ENCODE measurements at places on chromosomes 3 and 15.

DNA sequence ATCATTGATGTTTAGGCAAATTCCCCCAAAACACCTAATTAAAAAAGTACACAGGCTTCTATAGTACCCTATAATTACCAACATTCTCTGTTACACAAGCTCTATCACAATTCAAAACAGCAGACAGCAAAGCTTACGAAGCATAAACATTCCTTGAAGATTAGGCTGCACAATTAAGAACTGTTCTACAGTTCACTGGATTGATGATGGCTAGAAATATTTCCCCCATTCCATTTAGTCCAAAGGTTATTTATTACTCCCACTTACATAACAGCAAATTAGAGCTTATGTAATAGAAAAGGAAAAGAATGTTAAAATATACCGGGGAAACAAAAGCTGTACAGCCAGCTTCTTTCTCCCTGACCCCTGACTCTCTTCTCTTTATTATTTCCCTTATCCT, 49.3 kb downstream of the UACA start:
- no peak for DNase-seq

DNA sequence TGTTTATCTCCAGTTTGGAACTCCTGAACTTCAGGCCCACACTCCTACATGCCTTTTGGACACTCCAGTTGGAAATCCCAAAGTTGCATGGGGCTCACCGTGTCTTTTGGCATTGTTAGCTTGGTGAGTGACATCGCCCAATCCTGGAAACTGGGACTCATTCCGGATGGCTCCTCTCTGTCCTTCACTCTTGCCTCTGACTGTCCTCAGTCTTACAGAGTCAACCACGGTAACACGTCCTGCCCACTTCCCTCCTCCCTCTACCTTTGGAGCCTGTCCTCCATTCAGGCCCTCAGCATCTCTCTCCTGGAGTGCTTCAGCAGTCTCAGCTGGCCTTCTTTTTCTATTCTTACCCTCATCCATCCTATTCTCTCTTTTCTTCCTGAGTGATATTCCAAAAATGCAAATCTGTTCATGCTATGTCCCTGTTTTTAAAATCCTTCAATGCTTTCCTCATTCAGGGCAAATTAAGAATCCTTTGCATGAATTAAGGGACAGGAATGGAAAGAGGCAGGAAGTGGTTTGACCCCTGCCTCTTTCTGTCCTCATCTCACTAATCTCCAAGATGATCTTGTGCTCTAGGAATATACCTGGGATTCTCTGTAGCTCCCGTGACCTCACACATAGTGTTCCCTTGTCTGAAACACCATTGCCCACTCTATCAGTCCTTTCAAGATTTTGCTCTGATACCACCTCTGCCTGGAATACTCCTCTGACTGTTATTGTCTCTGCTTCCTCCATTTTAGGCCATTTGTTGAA, 42.5 kb downstream of the LPP start:
- DNase-seq = no peak

- no peak for DNase-seq
These were observed 279.6 kb upstream of the CTDSPL start for GRCh38 chr3:37582086-37582485.

DNA sequence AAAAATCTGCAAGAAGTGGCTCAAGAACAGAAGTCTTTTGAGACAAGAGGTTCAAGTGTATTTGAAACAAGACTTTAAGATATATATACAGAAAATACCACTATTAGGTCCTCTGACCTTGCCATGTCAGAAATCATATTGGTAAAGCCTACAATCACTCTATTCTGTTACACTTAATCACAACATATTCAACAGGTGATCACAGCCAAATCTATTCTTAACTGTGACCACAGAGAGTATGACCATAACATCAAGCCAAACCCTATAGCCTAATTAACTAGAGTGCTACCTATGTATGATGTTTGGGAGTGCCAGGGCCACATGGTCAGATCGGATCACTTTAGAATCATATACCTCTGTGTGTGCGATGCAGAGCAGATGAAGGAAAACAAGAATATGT, 2.2 kb downstream of the DNAJC19 start:
- no peak for DNase-seq

DNA sequence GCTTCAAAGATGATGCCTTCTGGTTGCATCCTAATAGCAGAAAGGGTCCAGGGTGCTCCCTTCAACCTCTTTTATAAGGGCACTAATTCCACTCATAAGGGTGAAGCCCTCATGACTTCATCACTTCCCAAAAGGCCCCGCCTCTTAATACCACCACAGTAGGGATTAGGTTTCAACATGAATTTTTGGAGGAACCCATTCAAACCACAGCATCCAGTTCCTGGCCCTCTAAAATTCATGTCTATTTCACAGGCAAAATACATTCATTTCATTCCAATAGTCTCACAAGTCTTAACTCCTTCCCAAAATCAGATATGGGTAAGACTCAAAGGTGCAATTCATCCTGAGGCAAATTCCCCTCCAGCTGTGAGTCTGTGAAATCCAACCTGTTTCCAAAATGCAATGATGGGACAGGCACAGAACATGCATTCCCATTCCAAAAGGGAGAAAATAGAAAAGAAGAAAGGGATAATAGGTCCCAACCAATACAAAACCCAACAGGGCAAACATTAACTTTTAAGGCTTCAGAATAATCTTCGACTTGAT, 124.0 kb downstream of the ATP1B3 start:
- no peak for DNase-seq

Data from common myeloid progenitor, CD34-positive (primary cell).